HTR-8/SVneo (cell line): ENCODE measurements at places on chromosomes 12 and 14.

- DNase-seq, result no peak
Measured at GRCh38 chr12:13169272-13169671, 27.3 kb upstream of the EMP1 start.

- no peak for DNase-seq
Measured at GRCh38 chr12:17954788-17955187, 135.2 kb downstream of the RERGL start.

DNA sequence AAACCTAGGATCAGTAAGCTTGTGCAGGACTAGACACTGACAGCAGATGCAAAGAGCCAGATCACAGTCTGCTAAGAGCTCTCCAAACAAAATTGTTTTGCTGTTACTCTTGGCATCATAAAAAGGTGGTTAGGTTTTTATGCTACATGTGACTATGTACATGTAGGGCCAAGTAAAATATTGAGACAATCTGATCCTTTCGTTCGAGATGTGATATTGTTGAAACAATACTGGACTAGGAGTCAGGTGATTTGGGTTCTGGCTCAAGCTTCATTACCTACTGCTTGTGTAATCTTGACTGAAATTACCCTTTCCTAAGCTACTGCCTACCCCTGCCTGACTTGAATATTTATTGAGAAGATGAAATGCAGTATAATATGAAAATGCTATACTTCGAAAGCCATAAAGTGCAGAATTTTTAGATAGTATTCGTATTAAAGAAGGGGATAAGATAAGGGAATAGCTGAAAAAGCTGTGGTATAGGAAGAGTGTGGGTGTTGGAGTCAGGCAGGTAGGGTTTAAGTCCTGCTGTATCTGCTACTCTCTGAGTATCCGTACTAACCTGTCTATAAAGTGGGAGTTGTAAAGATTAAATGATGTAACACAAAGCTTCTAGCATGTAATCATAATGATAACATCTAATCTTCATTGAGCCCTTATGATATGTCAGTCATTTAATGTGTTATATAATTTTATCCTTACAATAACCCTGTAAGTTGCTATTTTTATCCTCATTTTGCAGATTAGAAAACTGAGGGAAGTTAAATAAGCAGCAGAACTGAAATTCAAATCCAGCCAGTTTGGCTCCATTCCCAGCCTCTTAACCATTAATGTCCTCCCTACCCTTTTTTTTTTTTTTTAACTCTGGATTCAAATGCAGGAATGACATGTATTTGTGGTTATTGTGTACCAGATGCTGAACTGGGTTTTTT, 38.6 kb upstream of the ATF1 start:
- no peak for DNase-seq

DNA sequence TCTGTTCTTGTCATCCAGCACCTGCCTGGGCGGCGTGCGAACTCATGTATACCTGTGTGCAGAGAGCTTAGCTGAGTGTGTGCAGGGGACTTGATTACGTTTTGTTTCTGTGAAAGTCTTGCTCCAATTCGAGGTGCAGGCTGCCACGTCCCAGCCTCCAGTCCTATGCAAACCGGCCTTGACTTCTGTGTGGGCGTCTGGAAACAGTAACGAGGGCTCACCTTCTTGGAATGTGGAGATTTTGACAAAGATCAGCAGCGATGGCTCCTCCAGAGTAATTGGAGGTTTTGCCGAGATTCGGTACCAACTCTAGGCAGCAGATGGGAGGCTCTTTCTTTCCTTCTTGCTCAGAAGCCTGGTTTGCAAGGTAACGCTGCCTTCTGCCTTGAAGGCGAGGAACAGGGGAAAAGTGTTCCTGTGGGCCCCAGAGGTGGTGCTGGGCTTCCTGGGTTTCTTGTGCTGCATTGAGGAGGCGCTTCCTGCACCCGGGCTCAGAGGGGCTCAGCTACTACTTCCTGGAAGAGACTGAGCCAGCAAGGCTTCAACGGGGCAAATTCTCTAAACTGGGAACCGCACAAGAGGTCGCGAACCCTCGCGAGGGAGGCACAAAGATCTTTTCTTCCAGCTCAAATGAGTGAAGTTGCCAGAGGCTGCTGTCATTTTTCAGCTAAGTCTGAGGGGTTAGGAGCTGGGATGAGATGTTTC, 249.0 kb downstream of the AACS start:
- DNase-seq, result no peak

- DNase-seq, result no peak
Measured at GRCh38 chr12:76908303-76909017, 29.6 kb upstream of the CSRP2 start.

GRCh38 chr14:26394150-26394810, 203.6 kb downstream of the NOVA1 start:
- DNase-seq, result peak; percentile 53

GRCh38 chr12:130136509-130137039, 25.7 kb upstream of the FZD10 start:
- DNase-seq, result no peak

DNA sequence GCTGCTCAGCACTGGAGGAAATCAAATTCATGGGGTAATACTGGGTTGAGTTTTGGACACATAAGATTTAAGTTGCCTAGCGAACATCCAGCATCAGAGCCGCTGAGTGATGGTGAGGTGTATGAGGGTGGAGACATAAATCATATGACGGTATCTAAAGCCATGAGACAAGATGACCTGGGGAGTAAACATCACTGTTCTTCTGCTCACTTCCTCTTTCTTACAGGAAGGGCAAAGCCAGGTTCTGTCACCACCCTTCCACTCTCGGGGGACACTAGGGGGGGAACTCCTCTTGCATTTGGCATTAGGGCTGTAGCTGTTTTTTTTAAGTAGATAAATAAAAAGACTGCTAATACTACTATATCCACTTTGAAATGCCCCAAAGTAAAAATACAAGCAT, 24.0 kb downstream of the PRDM4 start:
- no peak for DNase-seq

GRCh38 chr12:6951551-6952120, 480 bp downstream of the PTPN6 start:
- DNase-seq, result no peak

DNA sequence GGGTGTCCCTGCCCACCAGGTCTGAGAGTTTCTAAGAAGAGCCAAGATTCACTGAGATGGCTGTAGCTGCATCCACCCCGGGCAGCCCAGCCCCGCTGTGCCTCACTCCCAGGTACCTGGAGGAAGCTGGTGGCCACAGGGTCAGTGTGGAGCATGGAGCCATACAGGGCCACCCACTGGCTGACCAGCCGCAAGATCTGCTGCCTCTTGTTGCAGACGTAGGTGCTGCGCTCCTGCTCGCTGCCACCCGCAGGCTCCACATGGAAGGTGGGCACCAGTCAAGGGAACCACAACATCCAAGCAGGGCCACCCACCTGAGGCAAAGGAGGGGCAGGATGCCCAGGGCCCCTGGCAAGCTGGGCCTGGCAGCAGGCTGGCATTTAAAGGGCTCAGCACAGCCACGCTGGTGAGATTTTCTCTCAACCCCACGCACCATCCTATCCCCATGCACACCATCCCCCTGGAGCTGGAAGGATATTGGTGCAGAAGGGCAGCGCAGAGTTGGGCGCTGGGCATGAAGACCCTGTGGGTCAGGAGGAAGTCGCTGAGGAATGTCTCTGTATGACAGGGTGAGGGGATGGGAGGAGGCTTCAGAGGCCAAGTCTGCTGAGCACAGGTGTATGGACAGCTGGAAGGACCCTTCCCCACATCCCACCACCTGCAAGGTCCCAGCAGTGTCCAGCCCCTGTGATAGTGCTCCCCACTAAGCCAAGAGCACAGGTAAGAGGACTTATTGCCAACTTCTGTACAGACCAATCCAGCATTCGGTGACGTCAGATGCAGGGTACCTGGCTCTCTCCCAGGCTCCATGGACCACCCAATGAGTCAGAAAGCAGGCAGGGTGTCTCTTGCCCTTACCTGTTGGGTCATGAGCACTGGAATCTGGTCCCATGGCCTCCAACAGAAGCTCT, 10.8 kb downstream of the RAPGEF3 start:
- no peak for DNase-seq

- no peak for DNase-seq
Measured at GRCh38 chr12:26428420-26428819, 233.0 kb downstream of the SSPN start.

- no peak for DNase-seq
Measured at GRCh38 chr12:53596920-53597363, 29.2 kb downstream of the ATF7 start.

DNA sequence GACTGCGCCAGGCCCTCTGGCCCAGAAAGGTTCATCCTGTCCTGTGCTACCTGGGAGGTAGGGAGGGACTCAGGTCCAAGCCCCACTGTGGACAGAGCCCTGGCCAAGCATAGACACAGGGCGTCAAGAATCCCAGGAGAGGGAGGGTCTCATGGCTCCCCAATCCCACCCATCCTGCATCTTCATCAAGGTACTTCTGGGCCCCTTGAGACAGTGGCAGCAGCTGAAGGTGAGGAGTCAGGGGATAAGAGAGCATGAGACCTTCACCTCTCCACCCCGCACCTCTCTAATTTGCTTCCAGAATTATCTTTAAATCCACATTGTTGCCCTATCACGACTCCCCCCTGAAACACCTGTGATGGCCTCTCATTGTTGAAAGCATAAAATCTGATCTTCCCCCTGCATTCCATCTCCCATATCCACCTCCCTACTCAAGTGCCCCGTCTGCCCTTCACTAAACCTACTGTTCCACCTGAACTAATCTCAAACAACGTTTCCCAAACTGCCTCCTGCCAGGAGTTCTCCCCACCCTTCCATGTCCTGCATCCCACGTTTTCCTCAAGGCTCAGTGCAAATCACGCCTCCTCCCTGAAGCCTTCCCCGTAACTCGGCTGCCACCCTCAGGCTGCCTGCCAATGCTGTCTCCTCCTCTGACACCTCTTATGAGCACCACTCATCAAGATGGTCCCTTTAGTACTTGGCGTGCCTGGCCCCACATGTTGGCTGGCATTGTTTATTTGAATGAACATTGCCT, 27.1 kb downstream of the KRT18 start:
- no peak for DNase-seq

DNA sequence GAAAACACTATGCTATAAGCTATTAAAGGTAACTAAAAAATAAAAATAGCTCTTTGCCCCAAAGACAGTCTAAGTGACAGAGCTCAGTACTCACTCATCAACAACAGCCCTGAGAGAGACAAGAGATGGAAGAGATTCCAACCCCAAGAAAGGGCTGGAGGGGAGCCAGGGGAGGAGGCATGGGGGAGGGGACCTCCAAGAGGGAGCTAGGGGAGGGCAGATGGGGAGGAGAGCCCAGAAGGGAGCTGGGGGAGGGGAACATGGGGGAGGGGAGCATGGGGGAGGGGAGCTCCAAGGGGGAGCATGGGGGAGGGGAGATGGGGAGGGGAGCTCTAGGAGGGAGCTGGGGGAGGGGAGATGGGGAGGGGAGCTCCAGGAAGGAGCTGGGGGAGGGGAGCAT, 7.7 kb downstream of the SSH1 start:
- DNase-seq, result no peak

- DNase-seq, result no peak
Measured at GRCh38 chr14:57089901-57090300, 178.8 kb downstream of the EXOC5 start.

- no peak for DNase-seq
Measured at GRCh38 chr12:45575823-45576475, 153.6 kb upstream of the ARID2 start.

- no peak for DNase-seq
Measured at GRCh38 chr14:92539419-92539818, 25.8 kb downstream of the RIN3 start.
